Type B pancreatic cell (in vitro differentiated cells): ENCODE measurements at places on chromosomes 2 and 18. TPM values are rescaled to one million over a fixed set of nuclear protein-coding genes. Genes with fewer than 3 reads are reported as not detected.

Gene NABP1
- total RNA-seq = 15.3 and 22.5 TPM in 2 replicates

- no peak for DNase-seq
Measured at GRCh38 chr2:53655256-53655655, 112.3 kb upstream of the CHAC2 start.

Gene HOXD10
- total RNA-seq = 0.19 and 0.56 TPM in 2 replicates

- DNase-seq = no peak
Measured at GRCh38 chr2:194062401-194062800, 1594.6 kb upstream of the SLC39A10 start.

DNA sequence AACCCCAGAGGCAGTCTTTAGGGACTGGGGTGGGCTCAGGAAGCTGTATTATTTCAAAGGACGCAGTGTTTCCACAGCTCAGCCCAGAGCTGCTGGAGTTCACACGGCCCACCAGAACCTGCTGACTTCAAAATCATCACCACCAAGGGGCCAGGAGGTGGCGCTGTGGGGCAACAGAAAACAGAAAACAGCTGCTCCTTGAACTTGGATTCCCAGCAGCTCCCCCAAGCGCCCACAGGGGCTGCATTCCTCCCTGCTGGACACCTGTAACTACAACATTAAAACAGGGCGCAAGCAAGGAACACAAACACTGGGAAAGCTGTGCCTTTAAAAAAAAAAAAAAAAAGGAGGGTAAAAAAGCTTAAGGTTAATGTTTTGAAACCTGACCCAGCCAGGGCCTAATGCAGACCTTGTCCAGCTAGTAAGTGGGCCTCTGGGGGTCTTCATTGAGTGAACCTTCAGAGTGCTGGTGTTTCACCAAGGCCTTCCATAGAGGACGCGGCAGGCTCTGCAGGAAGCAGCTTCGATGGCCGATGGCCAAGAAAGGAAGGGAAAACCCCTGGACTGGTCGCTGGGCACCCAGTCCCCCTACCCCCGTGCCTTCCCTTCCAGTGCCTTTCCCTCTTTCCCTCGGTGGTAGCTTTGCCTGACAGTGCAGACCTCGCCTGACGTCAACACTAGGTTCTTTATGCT lies 25.9 kb downstream of the MLPH start:
- peak; percentile 84 for DNase-seq

Gene PRSS56
- 0.34 TPM in 1 of 2 replicates, not detected in the other for total RNA-seq

DNA sequence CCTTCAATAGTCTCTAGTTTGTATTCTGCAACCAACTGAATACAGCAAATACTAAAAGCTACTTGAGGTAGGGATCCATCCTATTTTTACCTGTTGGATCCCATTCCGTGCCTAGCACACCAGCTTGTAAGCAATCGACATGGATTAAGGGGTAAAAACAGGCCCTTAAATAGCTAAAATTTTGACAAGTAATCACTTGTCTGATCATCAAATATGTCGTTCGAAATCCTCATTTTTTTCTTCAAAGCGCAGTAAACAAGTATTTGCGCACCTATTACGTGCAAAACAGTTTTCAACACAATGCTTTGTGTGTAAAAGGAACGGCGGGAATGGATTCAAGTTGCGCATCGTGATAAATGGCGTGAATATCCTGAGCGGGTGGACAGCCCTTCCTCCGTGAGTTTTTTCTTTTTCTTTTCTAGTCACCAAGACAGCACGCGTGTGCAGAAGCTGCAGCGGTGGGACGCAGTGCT lies 1.4 kb upstream of the ACVR2A start:
- no peak for DNase-seq

- no peak for DNase-seq
Measured at GRCh38 chr2:148666555-148666954, 22.0 kb downstream of the EPC2 start.

Gene CCBE1
- 8.3 and 51.3 TPM in 2 replicates for total RNA-seq

- DNase-seq = no peak
Measured at GRCh38 chr18:56884511-56884910, 233.4 kb downstream of the WDR7 start.

Gene POTEJ
- not detected in 2 replicates for total RNA-seq

Gene DPP10
- total RNA-seq = 8.8 and 9.9 TPM in 2 replicates

DNA sequence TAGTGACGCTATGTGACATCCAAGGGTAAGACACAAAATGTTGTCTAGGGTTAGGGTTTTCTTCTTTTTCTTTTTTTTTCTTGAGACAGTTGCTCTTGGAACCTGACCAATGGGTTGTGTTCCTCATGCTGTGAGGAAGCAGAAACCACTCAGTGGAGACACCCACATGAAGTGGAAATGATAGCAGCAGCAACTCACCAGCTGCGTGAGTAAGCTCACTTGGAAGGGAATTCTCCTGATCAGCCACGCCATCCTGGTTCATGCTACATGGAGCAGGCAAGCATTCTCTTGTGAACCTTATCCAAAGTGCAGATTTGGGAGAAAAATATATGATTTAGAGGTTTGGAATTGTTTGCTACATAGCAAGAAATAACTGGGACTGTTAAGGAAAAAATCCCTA lies 863.7 kb downstream of the EPHA4 start:
- no peak for DNase-seq
